Activated CD4-positive, CD25-positive, alpha-beta regulatory T cell treated with anti-CD3 and anti-CD28 coated beads, Interleukin-2, amount 50 U/mL, for 72 hours (primary cell): ENCODE measurements at places on chromosomes 7 and 10.

- DNase-seq, result no peak
Measured at GRCh38 chr10:36373424-36374096, 731.5 kb upstream of the FZD8 start.

DNA sequence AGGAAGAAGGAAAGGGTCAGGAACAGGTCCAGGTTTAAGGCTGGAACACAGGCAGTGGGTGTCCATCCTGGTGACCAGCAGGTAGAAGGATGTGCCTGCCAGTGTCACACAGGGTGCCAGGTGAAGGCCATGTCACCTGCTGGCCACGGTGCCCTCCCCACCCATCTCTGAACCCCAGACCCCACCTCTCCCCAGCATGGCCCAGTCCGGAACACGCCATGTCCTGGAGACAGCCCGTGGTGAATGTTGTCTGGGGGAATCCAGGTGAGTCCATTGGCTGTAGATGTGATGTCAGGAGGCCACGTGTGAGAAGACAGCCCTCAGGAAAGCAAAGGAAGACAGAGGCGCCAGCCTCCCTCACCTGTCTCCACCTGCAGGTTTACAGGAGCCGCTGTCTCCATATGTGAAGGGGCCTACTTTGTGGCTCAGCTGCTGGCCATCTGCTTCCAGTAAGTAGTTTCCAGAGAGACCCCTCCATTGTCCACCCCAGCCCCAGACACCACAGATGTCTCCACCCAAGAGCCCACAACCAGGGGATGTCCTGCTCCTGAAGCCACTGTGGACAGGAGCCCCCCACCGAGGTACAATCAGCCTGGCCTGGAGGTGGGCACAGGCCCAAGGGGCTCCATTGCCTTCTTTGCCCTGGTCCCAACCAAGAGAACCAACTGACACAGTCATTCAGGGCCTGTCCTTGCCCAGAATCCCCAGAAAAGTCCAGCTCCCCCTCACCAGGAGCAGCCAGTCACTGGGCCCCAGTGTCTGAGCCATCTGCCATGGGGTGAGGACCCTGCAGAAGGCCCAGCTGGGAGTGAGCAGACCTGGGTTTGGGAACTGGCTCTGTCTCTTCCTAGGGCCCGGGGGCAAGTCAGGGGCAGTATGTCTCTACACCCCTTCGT lies 20.7 kb downstream of the TMEM72 start:
- DNase-seq, result no peak

DNA sequence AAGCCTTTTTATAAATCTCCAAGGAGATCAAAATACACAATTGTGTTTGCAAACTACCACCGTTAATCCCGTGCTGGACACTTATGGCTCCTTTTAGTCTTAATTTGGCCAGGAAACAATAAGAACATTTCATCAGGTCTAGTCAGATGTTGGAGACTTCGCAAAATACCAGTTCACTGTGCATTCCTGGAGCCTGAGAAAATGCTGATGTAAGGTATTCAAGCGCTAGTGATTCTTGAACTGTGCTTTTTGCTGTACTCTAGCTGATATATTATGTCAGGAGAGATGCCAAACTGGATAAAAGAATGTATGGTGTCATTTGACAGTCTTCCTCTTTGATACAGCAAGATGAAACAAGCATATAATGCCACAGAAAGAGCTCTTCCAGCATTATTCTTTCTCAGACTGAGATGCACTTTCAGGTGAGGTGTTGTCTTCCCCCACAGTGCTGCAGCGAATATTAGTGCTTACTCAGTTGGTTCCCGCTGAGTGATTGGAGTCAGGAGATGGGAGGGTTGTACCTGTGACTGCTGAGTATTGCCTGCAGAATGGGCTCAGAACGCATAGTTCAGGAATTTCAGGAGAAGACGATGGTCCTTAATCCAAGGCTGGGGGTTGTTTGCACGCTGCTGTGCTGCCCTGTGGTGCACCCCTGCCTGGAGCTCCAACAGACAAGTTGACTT lies 59.2 kb downstream of the OGDH start:
- DNase-seq, result no peak

GRCh38 chr7:96997512-96998032 lies 7.8 kb upstream of the DLX6 start:
- no peak for DNase-seq

- no peak for DNase-seq
Measured at GRCh38 chr10:48700493-48700892, 15.8 kb downstream of the WDFY4 start.

GRCh38 chr10:36675458-36675880 lies 449.9 kb upstream of the ANKRD30A start:
- DNase-seq, result no peak

DNA sequence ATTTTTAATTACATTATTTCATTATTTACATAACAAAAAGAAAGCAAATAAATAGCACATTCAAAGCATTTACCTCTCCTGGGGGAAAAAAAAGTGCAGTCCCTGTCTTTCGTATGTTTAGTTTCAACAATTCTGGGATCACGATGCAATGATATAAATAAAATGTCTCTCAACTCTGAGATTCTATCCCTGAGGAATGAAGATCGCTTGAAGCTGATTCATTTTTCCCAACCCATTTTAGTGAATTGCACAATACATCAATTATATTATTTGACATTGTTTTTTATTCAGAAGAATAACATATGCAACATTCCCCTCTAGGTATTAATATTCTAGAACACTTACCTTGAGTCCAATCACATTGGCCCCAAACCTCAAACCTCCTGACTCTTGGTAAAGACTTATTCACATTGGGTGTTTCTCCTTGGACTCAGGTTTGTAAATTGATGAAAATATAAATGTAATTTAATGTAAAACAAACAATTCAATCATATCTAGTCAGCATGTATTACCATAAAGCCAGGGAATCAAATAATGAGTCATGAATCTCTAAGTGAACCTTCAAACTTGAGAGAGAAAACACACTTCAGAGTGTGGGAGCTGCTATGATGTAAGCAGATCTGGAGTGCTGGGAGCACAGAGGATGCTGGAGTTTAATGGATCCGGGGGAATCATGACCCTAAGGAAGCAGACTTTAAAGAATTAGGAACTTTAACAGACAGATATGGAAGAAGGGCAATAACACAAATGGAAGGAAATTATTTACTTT lies 5.3 kb upstream of the SCIN start:
- no peak for DNase-seq

GRCh38 chr7:50416527-50417182 lies 33.5 kb downstream of the FIGNL1 start:
- no peak for DNase-seq

DNA sequence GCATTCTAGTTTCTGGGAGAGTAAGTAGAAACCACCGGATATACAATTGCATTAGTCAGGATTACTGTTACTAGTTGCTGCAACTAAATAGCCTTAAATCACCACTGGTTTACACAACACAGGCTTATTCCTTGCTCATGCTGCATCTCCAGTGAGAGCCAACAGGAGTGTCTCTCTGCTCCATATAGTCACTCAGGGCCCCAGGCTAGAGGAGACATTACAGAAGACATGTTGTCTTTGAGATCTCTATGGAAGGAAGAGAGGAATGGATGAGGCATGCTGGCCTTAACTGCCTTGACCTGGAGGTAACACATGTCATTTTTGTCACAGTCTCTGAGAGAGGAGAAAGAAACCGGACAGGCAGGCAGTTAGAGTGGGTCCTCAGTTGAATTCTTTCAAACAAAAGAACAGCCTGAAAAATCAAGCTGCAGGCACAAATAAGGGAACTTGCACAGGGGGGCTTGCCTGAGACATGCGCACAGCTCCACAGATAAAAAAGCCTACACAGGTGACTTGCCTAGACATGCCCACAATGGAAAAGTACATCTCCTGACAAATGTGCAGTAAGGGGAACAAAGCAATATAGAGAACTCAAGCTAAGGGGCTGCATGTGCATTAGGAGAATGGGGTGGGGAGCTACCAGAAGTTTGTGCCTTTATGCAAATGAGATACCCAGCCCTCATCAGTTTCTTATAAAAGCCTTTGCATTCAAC lies 348.0 kb downstream of the TYW1 start:
- no peak for DNase-seq

DNA sequence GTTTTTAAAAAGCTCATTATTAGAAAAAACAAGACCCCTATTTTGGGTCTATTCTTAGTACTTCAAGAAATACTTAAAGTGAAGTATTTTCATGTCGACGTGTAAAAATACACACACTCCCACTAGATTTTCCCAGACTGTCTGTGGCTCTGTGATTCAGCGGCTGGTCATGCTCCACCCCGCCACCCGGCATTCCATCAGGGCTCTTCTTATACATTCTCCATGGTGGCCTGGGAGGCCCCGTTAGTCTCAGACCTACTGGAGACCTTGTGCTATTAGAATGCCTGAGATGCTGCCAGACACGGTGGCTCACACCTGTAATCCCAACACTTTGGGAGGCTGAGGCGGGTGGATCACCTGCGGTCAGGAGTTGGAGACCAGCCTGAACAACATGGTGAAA lies 13.1 kb downstream of the TECPR1 start:
- no peak for DNase-seq

GRCh38 chr7:36192053-36192824 lies 39.2 kb downstream of the EEPD1 start:
- DNase-seq, result no peak

GRCh38 chr10:116113721-116114501 lies 159.1 kb downstream of the GFRA1 start:
- DNase-seq, result no peak

DNA sequence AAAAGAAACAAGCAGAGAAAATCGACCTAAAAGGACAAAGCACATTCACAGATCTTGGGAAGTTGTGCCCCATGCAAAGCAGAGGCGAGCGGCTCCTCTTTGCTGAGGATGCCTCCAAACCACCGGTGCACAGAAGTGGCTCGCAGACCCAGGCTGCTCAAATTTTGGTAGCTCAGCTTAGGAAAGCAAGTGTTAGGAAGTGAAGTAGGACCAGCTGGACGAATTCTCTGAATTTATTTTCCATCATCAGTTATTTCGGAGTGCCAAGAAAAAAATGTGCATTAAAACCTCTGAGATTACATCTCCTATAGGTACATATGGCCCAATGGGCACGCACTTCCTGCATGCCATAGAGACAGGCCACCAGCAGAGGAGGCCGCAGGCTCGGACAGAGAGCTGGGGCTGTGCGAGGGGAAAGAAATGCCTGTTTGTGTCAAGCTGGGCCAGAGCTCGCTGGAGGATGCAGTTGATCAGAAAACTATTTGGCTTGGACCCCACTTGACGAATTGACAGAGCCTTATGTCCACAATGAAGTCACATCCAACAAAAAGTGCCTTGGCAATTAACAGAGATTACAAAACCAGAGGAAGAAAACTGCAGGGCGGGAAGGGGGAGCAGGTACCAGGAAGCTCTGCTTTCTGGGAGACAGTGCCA lies 122.3 kb upstream of the LYZL2 start:
- peak; percentile 78 for DNase-seq

- no peak for DNase-seq
Measured at GRCh38 chr7:90777886-90778285, 181.8 kb downstream of the CDK14 start.

GRCh38 chr7:18036783-18037182 lies 9.1 kb upstream of the PRPS1L1 start:
- DNase-seq, result no peak

DNA sequence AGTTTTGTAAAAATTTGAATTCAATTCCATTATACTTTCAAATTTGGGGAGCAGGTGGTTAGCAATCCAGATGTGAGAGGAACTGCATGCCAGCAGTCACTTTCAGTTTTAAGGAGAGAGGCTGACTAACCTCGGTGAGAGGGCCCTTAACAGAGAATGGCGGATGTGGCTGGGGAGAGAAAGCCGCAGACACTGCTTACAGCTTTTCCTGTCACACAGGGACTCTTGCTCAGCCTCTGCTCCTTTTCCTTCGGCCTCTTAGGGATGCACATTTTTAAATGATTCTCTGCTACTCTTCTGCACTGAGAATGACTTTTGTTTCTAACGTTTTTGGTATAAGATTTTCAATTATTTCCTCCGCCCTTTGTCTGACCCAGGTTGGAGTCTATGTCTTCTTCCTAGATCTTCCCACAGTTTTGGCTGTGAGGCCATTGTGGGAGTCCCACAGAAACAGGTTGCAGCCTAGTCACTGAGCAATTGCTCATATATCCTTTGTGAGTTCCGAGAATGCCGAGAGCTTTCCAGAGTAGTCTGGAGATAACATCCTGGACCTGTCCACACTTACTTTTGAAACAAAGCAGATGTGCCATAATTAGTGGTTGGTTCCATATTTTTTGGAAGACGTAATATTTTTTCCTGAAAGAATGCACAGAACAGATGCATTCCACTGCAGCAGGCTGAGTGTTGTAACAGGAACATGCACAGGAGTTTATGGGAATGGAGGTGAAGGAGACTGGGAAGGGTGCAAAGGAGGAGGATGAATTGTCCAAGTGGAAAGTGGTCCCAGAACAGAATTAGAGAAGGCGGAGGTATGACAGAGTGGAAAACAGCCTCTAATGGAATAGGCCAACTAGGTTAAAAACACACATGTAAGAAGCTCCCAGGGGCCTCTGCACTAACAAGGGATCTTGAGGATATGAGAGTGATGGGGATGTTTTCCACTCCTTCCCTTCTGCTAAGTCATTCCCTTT lies 168.0 kb upstream of the ZNF32 start:
- DNase-seq, result peak; percentile 44

- no peak for DNase-seq
Measured at GRCh38 chr7:4437916-4438315, 244.2 kb upstream of the FOXK1 start.

GRCh38 chr10:78643513-78643912 lies 425.3 kb upstream of the ZMIZ1 start:
- DNase-seq, result no peak
